ENCODE measurements at places on chromosomes 7 and 10. TPM values are rescaled to one million over a fixed set of nuclear protein-coding genes. Genes with fewer than 3 reads are reported as not detected.
A peak's percentile ranks its signal among the peaks of the same experiment; 100 is the strongest.

The DPP6 gene
- not detected for total RNA-seq

The HUS1 gene
- total RNA-seq: 59.7 TPM

The PCDH15 gene
- total RNA-seq: not detected

The TEX36 gene
- not detected for total RNA-seq

The PNLIPRP3 gene
- total RNA-seq: not detected

The SLC29A4 gene
- total RNA-seq: 1.5 TPM

The CHCHD2 gene
- total RNA-seq: 792 TPM

The ATP6V0A4 gene
- 5.5 TPM for total RNA-seq

The ZNF212 gene
- 19.5 TPM for total RNA-seq

The DPY19L1 gene
- 15.4 TPM for total RNA-seq

DNA sequence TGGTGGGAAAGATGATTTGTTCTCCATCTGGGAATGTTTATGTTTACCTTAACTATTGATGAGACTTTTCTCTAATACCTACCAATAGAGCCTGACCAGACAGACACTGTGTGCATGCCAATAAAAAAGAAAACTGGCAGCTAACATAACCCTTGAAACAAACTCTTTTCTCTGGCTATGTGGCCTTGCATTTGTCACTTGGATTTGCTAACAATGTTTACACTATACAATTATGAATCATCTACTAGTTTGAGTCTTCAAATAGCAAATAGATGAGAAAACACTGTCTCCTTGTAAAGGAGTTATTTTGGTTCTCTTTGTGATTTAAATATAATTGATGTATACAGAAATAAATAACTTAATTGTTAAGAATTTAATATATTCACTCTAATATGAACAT lies 273.1 kb downstream of the SEMA3D start:
- no peak overlapping the region for H3K4me3 ChIP-seq
- no peaks in the 10 kb centered on the region for H3K27me3 ChIP-seq
- no peak overlapping the region for H3K27ac ChIP-seq
- no peaks in the 10 kb centered on the region for H3K36me3 ChIP-seq
- H3K4me1 ChIP-seq: no peaks in the 10 kb centered on the region

GRCh38 chr7:1114088-1114487 lies 26.2 kb downstream of the GPER1 start:
- peaks cover 7% of the 10 kb centered on the region for H3K36me3 ChIP-seq
- no peak for ATAC-seq
- H3K27me3 ChIP-seq: no peaks in the 10 kb centered on the region
- no peak overlapping the region for H3K4me3 ChIP-seq

DNA sequence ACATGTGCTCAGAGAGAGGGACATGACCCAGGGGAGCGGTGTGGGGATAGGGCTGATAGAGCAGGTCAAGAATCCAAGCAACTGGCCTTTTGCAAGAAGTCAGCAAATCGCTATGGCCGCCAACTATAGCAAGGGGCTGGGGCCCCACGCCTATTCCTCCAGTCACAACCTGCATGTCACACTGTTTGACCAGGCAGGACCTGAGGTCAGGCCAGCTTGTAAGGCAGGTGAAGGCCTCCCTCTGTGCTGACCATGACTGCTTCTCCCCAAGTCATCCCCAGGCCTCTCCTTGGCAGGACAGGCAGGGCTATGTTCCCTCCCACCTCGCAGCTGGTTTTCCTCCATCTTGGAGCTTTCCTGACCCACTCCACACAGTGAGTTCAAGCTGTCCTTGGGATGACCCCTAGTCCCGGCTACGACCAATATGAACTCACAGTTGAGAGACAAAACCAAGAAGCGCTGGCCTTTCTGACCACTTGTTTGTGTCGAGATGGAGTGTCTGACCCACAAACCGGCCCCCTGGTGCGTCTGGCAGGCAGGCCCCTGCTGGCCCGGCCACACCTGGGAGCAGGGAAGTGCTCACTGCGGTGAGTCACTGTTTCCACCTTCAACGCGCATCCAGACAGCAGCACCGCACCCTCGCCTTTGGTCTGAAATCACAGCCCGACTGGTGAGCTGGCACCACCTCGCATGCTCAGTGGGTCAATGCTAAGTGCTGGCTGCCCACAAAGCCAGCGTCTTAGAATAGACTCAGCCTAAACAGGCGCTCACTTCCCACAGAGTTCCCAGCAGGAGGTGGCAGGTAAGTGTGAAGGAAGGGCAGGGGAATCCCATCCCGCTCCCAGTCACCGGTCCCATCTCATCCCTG lies 81.4 kb downstream of the VWA2 start:
- no peaks in the 10 kb centered on the region for H3K36me3 ChIP-seq
- H3K4me3 ChIP-seq: no peak overlapping the region
- H3K4me1 ChIP-seq: no peaks in the 10 kb centered on the region
- H3K27ac ChIP-seq: no peak overlapping the region
- peaks cover 15% of the 10 kb centered on the region for H3K27me3 ChIP-seq
- no peak for ATAC-seq

DNA sequence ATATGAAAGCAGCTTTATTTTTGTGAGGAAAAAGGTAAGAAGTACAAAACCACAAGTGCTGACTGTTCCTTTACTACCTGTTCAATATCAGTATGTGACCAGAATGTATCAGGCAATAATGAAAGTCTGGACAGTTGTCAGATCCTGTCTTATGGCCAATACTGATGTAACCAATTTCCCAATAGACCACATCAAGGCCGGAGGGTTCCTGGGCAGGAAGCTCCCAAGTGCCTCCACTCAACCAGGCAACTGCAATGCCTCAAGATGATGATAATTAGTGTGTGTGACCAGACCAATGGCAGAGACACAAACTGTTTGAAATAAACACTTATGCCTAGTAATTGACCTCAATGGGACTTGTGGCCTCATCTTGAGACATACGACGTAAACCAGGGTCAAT lies 149.4 kb upstream of the ASAH2 start:
- peaks cover 30% of the 10 kb centered on the region for H3K4me1 ChIP-seq
- H3K27me3 ChIP-seq: no peaks in the 10 kb centered on the region
- ATAC-seq: no peak

DNA sequence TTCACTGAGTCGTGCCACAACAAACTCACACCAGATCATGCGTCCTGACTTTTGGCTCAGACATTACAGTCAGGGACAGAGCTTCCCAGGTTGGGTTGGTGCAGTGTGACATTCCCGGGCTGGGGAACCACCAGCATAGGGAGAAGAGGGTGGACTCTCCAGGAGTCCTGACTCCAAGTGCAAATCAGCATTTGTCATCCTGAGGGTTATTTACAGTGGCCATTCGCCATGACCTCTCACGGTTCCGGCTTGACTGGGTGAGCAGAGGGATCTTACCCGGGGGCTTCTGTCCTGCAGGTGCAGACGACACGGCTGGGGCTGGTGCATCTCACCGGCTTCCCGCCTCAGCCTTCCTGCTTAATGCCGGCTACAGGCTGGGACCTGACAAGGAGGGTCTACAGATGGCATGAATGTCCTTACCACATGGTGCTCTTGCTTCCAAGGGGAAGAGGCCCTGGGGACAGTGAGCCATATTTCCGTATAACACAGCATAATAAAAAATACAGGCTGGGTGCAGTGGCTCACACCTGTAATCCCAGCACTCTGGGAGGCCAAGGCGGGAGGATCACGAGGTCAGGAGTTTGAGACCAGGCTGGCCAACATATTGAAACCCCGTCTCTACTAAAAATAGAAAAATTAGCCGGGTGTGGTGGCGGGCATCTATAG lies 12.5 kb upstream of the INTS1 start:
- H3K4me3 ChIP-seq: no peak overlapping the region
- H3K27ac ChIP-seq: no peak overlapping the region
- H3K27me3 ChIP-seq: no peaks in the 10 kb centered on the region
- ATAC-seq: no peak

GRCh38 chr10:124911124-124912067 lies 30.5 kb upstream of the ZRANB1 start:
- no peak for ATAC-seq
- no peak overlapping the region for H3K4me3 ChIP-seq
- H3K27me3 ChIP-seq: peaks cover 5% of the 10 kb centered on the region
- no peaks in the 10 kb centered on the region for H3K36me3 ChIP-seq

- no peak for ATAC-seq
- peaks cover 31% of the 10 kb centered on the region for H3K27me3 ChIP-seq
- H3K36me3 ChIP-seq: no peaks in the 10 kb centered on the region
- H3K4me3 ChIP-seq: no peak overlapping the region
- no peaks in the 10 kb centered on the region for H3K4me1 ChIP-seq
- no peak overlapping the region for H3K27ac ChIP-seq
These were observed 308.1 kb upstream of the PFKP start for GRCh38 chr10:2759233-2759632.

GRCh38 chr7:30755384-30756154 lies 3.6 kb downstream of the INMT start:
- no peak for ATAC-seq
- H3K27me3 ChIP-seq: peaks cover 4% of the 10 kb centered on the region
- no peaks in the 10 kb centered on the region for H3K4me1 ChIP-seq
- no peak overlapping the region for H3K4me3 ChIP-seq

DNA sequence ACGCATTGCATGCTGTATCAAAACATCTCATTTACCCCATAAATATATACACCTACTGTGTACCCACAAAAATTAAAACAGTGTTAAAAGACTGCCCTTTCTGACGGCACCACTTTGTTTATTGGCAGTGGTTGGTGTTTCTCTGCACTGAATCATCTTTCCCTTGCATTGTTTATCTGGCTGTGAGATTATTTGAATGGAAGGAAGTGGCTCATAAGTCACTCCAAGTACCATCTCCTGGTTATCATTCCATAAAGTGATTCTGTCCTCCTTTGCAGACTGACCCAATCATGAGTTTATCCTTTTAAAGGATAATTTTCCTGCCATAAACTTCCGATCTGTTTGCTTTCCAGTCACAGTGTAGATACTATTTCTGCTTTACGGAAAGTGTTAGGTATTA lies 183.8 kb downstream of the CAMK1D start:
- H3K4me1 ChIP-seq: peaks cover 10% of the 10 kb centered on the region
- ATAC-seq: no peak
- no peak overlapping the region for H3K27ac ChIP-seq
- H3K4me3 ChIP-seq: no peak overlapping the region

- H3K4me1 ChIP-seq: no peaks in the 10 kb centered on the region
- ATAC-seq: no peak
- no peaks in the 10 kb centered on the region for H3K36me3 ChIP-seq
- H3K27me3 ChIP-seq: no peaks in the 10 kb centered on the region
- H3K27ac ChIP-seq: no peak overlapping the region
- H3K4me3 ChIP-seq: no peak overlapping the region
These were observed 168.3 kb downstream of the CHRM2 start for GRCh38 chr7:137036768-137037167.

DNA sequence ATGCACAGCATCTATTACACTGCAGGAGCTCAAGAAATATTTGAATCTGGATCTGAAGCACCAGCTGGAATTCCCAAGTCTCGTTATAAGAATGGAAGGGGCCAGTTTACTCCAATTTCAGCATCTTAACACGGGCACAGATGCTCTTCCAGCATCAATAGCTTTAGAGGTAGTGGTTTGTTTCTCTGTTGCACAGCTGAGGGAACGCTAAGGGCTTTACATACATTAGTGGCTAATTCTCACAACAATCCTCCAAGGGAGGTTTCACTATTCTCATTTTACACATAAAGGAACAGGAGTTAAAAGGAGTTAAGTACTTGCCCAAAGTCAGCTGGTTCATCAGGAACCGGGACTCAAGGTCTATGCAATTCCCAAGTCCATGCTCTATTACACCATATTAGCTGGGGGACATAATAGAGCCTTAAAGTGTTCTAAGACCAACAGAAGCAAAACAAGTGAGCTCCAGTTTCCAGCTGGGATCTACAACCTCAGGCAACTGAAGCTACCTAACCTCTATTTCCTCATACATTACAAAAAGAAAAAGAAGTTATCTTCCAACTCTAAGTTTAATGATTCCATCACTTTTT lies 9.9 kb downstream of the XPNPEP1 start:
- no peaks in the 10 kb centered on the region for H3K27me3 ChIP-seq
- H3K4me3 ChIP-seq: no peak overlapping the region
- ATAC-seq: no peak
- no peak overlapping the region for H3K27ac ChIP-seq
- peaks cover 59% of the 10 kb centered on the region for H3K36me3 ChIP-seq
- peaks cover 46% of the 10 kb centered on the region for H3K4me1 ChIP-seq

DNA sequence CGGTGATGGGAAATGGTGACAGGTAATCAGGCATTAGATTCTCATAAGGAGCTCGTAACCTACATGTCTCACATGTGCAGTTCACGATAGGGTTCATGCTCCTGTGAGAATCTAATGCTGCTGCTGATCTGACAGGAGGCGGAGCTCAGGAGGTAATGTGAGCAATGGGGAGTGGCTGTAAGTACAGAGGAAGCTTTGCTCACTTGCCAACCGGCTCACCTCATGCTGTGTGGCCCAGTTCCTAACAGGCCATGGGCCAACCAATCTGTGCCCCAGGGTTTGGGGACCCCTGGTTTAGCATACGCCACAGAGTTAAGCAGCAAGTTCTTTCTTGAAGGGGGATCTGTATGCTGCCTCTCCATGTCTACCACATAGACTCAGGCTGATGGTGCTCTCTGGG lies 133.1 kb downstream of the IQUB start:
- H3K4me3 ChIP-seq: no peak overlapping the region
- H3K4me1 ChIP-seq: no peaks in the 10 kb centered on the region
- no peak overlapping the region for H3K27ac ChIP-seq
- ATAC-seq: no peak
- no peaks in the 10 kb centered on the region for H3K36me3 ChIP-seq
- no peaks in the 10 kb centered on the region for H3K27me3 ChIP-seq

- ATAC-seq: peak; percentile 19
- peak overlapping the region; percentile 78 for H3K4me3 ChIP-seq
- peak overlapping the region; percentile 97 for H3K27ac ChIP-seq
- H3K36me3 ChIP-seq: peaks cover 36% of the 10 kb centered on the region
- peaks cover 49% of the 10 kb centered on the region for H3K4me1 ChIP-seq
These were observed 94.5 kb downstream of the HIPK2 start for GRCh38 chr7:139683137-139683921.

GRCh38 chr7:7181519-7182155 lies 707 bp upstream of the C1GALT1 start:
- H3K4me3 ChIP-seq: no peak overlapping the region
- peak overlapping the region; percentile 95 for H3K27ac ChIP-seq
- peak; percentile 45 for ATAC-seq
- no peaks in the 10 kb centered on the region for H3K27me3 ChIP-seq
- H3K4me1 ChIP-seq: peaks cover 25% of the 10 kb centered on the region

GRCh38 chr7:42263971-42264370 lies 27.0 kb upstream of the GLI3 start:
- no peaks in the 10 kb centered on the region for H3K4me1 ChIP-seq
- H3K4me3 ChIP-seq: no peak overlapping the region
- peaks cover 3% of the 10 kb centered on the region for H3K27me3 ChIP-seq
- ATAC-seq: no peak

- peak overlapping the region; percentile 96 for H3K27ac ChIP-seq
- ATAC-seq: peak; percentile 46
- H3K36me3 ChIP-seq: peaks cover 56% of the 10 kb centered on the region
- H3K4me1 ChIP-seq: peaks cover 32% of the 10 kb centered on the region
These were observed 744 bp downstream of the PPRC1 start for GRCh38 chr10:102133373-102134195.

GRCh38 chr7:105350906-105351305 lies 37.8 kb downstream of the SRPK2 start:
- no peaks in the 10 kb centered on the region for H3K36me3 ChIP-seq
- peaks cover 39% of the 10 kb centered on the region for H3K4me1 ChIP-seq
- ATAC-seq: no peak
- H3K27ac ChIP-seq: peak overlapping the region; percentile 51
- no peaks in the 10 kb centered on the region for H3K27me3 ChIP-seq
- H3K4me3 ChIP-seq: peak overlapping the region; percentile 26

GRCh38 chr10:132619927-132620326 lies 82.3 kb downstream of the INPP5A start:
- H3K27me3 ChIP-seq: no peaks in the 10 kb centered on the region
- no peak overlapping the region for H3K27ac ChIP-seq
- peaks cover 13% of the 10 kb centered on the region for H3K36me3 ChIP-seq
- H3K4me3 ChIP-seq: no peak overlapping the region

Data from activated T-helper 17 cell treated with anti-CD3 and anti-CD28 coated beads, Interleukin-2, amount 50 U/mL, for 72 hours (primary cell).